ENCODE measurements at places on chromosomes 11 and 22. TPM values are rescaled to one million over a fixed set of nuclear protein-coding genes. Genes with fewer than 3 reads are reported as not detected.

TRIM51 gene
- total RNA-seq = not detected

OR51E2 gene
- not detected for total RNA-seq

- H3K4me3 ChIP-seq = no peak overlapping the region
- H3K27ac ChIP-seq = no peak overlapping the region
- H3K4me1 ChIP-seq = no peaks in the 10 kb centered on the region
- no peak for DNase-seq
- H3K27me3 ChIP-seq = no peaks in the 10 kb centered on the region
These were observed 295.6 kb downstream of the DDX10 start for GRCh38 chr11:108960501-108960900.

CD3D gene
- 8.5 TPM for total RNA-seq

DNA sequence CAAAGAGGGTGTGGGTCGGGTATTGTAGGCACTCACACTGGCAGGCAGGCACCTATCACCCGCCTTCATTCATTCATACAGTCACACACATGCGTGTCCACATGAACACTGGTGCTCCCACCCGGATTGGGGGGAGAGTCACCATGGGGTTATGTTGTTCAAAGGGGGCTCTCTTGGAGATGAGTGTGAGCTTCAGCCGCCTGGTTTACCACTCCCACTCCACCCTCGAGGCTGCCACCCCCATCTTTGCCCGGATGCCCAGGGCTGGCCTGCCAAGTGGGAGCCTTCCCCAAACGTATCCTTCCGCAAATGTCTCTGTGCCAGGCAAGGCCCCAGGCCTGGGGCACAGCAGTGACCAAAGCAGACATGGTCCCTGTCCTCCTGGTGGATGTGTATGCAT, 22.6 kb downstream of the MRGPRD start:
- H3K27me3 ChIP-seq = no peaks in the 10 kb centered on the region
- peaks cover 4% of the 10 kb centered on the region for H3K4me1 ChIP-seq
- no peak overlapping the region for H3K4me3 ChIP-seq
- no peak overlapping the region for H3K27ac ChIP-seq

SGSM1 gene
- 3.8 TPM for total RNA-seq

TRIM49C gene
- total RNA-seq = not detected
